Muscle of back (tissue), 13 donors: ENCODE measurements at places on chromosomes 1 and 21.

DNA sequence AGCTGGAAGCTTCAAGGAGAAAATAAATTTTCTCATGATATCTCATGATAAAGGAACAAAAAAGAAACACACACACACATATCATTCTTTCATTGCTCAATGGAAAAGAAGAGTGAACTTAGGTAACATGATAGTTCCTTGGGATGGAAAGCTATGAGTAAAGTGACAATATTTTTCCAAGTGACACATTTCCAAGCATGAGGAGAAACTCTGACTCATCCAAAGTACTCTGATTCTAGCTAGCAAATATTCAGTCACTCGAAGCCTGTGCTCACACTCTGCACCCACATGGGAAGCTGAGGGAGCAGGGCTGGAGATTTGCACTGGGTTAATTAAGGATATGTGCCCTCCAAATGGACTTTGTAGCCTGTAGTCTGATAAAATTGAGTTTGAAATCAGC is 222.4 kb downstream of the LRRC40 start:
- DNase-seq: no peak

DNA sequence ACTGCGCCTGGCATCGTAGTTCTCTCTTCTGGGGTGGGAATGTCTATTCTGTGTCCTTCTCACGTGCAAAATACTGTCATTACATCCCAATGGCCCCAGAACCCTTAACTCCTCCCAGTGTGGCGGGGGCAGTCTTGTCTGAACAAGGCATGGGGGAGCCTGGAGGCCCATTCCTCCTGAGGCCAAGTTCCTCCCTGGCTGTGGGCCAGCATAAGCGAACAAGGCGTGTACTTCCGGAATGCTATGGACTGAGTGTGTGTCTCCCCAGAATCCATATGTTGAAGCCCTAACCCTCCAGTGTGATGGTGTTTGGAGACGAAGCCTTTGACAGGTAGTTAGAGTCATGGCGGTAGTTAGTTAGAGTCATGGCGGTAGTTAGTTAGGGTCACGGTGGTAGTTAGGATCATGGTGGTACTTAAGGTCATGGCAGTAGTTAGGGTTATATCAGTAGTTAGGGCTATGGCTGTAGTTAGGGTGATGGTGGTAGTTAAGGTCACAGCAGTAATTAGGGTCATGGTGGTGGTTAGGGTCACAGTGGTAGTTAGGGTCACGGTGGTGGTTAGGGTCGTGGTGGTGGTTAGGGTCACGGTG is 71.0 kb downstream of the PRKCZ start:
- DNase-seq: no peak

DNA sequence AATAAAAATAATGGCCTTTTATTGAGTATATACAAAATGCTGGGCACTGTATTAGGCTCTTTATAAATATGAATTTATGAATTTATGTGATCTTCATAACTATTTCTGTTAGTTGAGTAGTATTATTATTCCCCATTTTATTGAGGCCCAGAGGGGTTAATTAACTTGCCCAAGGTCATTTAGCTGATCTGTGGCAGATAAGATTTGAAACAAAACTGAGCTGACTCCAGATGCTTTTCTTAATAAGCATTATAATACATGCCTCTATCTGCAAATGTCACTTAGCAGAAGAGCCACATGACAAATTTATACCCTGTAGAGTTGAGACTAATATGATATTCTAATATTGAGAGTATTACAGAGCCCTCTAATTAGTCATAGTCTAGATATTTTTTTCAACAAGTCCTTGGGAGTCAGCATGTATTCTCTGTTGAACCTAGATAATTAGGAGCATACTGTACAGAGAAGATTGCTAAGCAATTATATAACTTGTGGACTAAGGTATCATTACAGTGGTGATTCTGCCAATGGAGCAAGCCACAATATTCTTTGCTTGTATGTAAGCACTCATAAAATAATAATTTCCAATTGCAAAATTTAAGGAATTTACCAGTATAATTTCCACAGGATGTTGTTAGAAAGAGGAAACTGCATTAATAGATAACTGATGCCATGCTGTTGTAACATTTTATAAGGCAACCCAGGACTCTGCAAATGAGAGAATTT is 112.0 kb downstream of the LRRC40 start:
- no peak for DNase-seq

GRCh38 chr21:46130831-46131587 is 24.4 kb downstream of the FTCD start:
- DNase-seq: peak; percentile 77

GRCh38 chr1:6081901-6082300 is 36.2 kb downstream of the KCNAB2 start:
- no peak for DNase-seq

- DNase-seq: no peak
Observed at GRCh38 chr1:47819574-47819888, 177.7 kb downstream of the TRABD2B start.

- DNase-seq: no peak
Observed at GRCh38 chr1:175070818-175071217, 3.2 kb downstream of the TNN start.

DNA sequence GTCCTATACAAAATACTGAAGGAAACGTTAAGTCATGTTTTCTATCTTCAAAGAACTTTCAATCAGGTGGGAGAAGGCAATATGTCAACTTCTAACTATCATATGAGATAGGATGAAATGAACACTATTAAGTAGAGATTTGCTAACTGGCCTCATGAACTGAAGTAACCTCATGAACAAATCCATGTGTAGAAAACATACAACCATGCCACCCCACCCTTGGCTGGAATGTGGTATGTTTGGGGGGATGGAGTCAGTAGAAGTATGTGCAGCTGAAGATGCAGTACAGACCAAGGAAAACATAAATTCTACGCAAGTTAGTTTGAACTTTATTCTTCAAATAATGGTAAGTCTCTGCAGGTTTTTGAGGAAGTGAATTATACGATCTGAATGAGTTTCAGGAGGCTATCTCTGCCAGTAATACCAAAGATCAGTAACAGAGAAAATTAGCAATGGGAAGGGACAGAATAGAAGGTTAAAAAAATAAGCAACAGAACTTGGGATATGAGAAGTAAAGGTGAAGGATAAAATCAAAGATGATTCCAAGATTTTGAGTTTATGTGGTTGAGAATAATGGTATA is 4.5 kb downstream of the TRMT1L start:
- DNase-seq: no peak

DNA sequence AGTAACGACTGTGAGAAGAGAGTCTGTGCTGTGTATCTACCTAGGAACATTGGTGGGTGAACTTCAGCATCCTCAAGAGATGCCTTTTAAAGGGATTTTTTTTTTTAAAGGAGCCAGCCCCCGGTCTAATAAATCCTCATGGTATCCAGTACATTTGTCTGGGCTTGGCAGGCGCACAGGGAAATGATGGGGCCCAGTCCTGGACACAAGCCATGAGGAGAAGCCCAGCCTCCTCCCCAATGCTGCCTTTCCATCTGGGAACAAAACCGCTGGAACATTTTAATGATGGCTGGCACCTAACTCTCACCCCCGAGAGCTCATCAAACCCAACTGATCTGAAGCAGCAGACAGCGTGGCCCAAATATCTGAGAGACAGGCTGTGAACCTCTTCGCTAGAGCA is 64.2 kb downstream of the ACOT7 start:
- DNase-seq: no peak

GRCh38 chr1:111649227-111649626 is 29.6 kb downstream of the RAP1A start:
- DNase-seq: no peak

DNA sequence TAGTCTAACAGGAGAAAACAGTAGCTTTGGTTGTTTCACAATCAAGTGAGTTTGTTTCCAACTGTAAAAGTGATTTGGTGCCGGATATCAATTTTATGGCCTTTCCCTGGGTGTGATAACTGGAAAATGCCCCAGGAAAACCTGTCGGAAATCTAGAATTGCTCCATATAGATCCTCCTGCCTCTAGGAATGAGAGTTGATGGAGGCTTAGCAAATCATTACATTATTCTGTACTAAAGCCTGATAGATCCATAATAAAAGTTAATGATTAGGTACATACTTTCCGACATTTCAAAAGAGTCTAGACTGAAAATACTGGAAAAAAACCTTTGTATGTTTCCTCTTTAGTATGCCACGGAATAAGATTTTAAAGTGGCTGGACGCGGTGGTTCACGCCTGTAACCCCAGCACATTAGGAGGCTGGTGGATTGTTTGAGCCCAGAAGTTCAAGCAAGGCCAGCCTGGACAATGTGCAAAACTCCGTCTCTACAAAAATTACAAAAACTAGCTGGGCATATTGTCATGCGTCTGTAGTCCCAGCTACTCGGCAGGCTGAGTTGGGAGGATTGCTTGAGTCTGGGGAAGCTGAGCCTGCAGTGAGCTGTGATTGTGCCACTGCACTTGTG is 70.0 kb upstream of the SLC45A1 start:
- no peak for DNase-seq
